ENCODE measurements at places on chromosomes 6 and 20.

DNA sequence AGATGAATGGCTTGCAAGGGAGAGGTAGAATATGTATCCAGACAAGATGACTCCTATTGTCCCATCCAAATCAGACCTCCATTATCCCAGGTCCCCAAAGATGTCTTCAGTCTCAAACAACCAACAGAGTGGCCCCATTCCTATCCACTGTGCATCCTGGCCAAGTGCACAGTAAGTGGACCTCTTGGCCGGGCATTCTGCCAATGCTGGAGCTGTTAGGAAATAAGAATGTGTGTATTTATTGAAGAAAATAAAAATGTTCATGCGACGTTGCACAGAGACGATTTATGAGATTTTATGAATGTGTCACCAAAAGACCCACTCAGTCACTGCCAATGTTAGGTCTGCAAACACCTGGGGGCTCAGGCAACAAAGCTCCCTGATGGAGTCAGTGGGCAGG lies 196.0 kb downstream of the MAFB start:
- no peak for DNase-seq

DNA sequence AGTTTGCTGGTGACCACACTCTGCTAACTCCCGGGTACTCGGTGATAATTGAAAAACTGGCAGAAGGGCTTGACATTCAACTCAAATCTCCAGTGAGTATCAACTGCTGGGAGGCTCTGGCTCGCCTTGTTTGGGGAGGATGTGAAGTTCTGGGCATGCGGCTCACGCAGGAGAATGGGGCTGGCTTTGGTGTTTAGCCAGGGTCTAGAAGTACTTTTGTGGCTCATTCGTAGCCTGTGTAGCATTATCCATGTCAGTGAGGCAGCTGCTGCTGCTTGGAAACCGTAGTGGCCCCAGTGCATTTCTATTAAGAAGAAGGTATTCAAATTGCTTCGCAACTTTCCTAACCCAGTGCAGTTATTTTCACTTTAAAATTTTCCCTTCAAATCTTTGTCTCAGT lies 52.2 kb downstream of the KDM1B start:
- no peak for DNase-seq

DNA sequence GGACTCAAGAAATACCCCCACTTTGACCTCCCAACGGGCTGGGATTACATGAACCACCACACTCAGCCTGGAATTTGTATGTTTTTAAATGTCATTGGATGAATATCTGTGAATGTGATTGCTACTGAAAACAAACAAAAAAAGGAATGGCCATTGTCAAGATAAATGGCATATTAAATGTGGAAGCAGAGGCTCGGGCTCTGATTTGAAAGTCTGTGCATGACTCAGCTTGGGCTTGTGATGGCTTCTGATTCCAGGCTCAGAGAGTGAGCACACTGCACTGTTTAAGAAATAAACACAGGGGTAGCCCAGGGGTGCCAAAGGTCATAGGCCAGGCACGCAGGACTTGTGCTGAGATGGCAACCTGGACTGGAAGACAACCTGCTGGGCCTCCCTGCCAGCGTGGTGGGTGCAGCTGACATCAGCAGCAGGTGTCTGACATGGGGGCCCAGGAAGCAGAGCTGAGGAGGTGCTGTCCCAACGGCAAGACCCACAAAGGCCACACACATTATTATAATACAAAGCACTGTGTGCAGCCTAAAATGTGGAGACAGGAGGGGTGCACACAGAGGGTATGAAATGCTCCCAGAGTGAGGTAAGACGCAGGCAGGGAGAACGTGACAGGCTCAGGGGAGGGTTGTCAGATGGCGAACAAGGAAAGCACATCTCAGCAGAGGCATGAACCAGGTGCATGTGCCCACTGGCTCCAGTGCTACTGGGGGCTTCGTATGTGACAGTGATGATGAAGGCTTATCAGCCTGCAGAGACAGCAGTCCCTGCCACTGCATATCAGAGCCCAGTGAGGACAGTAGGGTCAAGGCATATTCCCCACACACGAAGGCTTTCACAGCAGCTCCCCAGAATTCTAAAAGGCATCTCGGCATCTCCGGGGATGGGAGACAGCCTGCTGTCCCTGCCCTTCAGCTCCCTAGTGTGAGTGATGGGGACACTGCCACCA lies 169.4 kb downstream of the SYNDIG1 start:
- no peak for DNase-seq

GRCh38 chr20:58938541-58938940 lies 42.5 kb upstream of the NELFCD start:
- DNase-seq = no peak

DNA sequence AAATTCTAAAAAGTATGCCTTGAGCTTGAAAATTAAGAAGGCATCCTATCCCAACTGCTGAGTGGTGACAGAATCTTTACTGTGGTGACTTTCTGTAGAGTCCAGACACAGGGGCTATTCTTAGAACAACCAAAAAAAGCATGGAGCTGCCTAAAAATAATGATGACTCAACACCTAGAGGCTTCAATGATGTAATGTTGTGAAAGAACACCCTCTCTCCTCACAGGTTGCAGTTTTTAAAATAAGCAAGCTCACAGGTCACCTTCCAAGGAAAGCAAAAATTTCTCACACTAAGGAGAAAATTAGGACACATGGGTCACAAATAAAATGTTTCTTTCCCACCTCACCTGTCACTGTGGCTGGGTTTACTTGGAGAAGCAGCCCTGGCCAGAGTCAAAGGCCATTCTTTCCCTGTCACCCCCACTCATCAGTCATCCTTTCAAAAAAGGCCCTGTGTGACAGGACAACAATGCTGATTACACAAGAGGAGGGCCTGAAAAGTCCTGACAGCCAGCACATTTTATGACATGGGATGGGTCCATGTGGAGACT lies 53.5 kb downstream of the RCAN2 start:
- DNase-seq = no peak

DNA sequence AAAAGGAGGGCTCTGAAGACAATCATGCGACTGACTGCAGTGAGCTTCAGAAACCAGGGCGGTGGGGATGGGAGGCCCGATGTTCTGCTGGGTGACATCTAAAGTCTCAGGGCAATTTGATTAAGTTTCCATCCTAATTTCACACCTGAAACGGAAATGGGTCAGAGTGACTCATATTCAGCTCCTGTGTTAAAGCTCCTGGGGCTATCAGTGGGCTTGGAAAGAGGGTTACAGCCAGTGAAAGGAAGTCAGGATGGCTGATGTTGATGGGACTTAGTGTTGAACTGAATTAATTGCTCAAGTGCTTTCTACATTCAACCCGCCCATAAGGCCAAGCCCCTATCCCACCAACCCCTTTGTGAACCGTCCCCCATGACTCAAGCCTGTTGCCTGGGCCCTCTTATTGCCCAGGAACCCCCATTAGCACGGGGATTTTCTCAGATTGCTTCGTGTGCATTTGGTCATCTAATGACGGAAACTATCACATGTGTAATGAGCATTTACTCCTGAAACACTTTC lies 47.1 kb upstream of the TBC1D7 start:
- DNase-seq = no peak

DNA sequence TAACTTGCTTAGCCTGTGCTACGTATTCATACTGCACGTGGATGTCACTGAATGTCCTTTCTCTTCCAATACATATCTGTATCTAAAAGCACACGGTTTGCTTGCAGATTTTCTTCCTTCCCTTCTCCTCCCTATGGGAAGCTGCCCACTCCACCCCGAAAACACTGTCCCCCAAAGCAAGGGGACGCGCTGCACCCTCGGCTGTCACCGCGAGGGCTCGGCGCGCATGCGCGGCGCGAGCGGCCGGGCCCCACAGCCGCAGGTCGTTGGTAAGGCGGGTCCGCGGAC lies 659 bp downstream of the TMX4 start:
- no peak for DNase-seq

GRCh38 chr6:135043364-135043763 lies 11.3 kb downstream of the HBS1L start:
- no peak for DNase-seq

Data from stimulated activated CD8-positive, alpha-beta memory T cell treated with anti-CD3 and anti-CD28 coated beads, Interleukin-15, amount 100 ng/mL, for 24 hours (primary cell).